Stomach (tissue), 19 donors: ENCODE measurements at places on chromosomes 4 and X. TPM values are rescaled to one million over a fixed set of nuclear protein-coding genes. Genes with fewer than 3 reads are reported as not detected.

GRCh38 chr4:26290321-26290720, 30.5 kb upstream of the RBPJ start:
- H3K27ac ChIP-seq: no peak overlapping the region
- H3K27me3 ChIP-seq: no peaks in the 10 kb centered on the region
- H3K4me1 ChIP-seq: peaks cover 13% of the 10 kb centered on the region
- no peak overlapping the region for H3K4me3 ChIP-seq
- DNase-seq: no peak

The NPNT gene
- total RNA-seq: 12.1 TPM

The DCHS2 gene
- total RNA-seq: not detected

The MAGEB1 gene
- not detected for total RNA-seq

DNA sequence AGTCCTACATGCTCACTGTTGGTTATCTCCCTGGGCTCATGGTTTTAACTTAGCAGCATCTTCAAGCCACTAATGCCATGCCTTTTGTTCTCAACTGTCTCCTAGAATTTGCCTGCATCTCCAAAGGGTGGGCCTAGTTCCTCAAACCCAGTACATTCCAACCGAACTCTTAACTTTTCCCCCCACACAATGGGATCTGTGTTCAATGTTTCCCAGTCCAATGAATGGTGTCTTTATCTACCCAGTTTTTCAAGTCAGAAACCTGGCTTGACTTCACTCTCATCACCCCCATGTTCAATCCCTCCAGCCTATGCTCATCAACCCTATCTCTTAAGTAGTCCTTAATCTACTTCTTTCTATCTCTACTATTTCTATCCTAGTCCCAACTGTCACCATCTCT, 12.9 kb downstream of the CD40LG start:
- H3K4me3 ChIP-seq: no peak overlapping the region
- no peaks in the 10 kb centered on the region for H3K4me1 ChIP-seq
- DNase-seq: no peak
- no peaks in the 10 kb centered on the region for H3K27me3 ChIP-seq
